ENCODE measurements at places on chromosomes 11 and 22.

GRCh38 chr22:32920032-32920628 lies 118.6 kb downstream of the TIMP3 start:
- no peak for DNase-seq

- no peak for DNase-seq
Observed at GRCh38 chr11:110490886-110491285, 61.1 kb downstream of the FDX1 start.

GRCh38 chr22:29949872-29950271 lies 66.9 kb downstream of the MTMR3 start:
- no peak for DNase-seq

DNA sequence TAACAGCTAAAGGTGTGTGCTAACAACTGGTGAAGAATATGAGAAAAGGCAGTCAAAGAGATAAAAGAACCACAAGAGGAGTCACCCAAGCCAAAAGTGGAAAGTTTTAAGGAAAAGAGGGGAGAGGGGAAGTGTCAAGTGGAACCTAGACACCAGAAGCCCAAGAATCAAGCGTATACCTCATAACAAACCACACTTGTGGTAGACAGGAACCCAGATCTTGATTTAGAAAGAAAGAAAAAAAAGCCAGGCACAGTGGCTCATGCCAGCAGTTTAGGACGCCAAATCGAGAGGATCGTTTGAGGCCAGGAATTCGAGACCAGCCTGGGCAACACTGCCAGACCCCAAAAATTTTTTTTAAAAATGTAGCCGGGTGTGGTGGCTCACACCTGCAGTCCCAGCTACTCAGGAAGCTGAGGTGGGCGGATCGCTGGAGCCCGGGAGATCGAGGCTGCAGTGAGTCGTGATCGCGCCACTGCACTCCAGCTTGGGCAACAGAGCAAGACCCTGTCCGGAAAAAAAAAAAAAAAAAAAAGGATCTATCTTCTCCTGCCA lies 877 bp downstream of the SLC25A17 start:
- DNase-seq = peak; percentile 1

GRCh38 chr22:46349238-46349637 lies 13.7 kb downstream of the TRMU start:
- no peak for DNase-seq

DNA sequence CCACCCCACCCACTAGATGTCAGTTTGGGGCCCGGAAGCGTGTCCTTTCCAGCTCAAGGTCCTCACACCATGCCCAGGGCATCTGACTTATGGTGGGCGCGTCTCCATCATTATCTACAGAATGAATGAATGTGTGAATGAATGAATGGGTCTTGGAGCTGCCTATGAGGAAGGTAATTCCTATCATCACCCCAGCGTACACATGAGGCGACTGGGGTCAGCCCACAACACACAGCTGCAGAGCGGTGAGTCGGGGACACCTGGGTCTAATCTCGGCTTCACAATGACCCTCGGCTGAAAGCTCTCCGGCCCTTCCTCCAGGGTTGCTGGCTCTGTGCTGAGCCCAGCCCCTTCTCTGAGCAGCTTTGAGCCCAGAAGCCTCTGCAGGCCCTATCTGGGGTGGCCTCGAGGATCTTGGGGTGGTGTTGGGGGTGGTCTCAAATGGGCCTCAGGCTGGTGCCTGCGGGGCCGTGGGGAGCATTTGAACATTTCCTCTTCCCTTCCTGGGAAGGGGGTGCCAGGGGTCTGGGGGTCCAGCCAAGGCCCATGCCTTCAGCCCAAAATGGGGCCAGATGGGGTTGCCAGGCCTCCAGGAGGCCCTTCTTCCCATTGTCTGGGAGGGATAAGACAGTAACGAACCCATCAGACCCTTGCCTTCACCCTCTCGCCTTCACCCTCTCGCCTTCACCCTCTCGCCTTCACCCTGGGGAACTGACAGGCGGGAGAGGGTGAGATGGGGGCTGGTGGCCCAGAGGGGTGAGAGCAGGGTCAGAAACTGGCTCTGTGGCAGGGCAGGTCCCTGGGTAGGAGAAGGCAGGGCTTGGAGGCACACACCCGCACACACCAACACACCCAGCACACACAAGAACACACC lies 82.4 kb downstream of the MYEOV start:
- DNase-seq = no peak

- DNase-seq = no peak
Observed at GRCh38 chr11:12053606-12054361, 45.4 kb upstream of the DKK3 start.

DNA sequence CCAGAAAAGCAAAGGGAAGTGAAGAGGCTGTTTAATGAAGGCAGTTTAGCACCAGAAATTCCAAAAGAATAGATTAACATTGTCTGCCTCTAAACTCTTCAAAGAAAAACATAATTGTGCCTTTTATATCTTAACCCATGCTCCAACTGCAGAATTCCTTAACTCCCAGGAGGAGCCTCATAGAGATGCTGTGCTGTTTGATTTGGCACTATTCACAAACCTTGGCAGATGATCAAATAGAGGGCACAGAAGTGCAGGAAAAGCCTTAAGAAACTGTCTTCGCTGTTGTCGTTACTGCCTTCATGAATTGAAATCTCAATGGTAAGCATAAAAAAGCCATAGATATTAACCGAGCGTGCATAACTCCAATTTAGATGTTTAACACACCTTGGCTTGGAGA lies 124.1 kb upstream of the MPPED2 start:
- DNase-seq = no peak

- DNase-seq = no peak
Observed at GRCh38 chr11:114586797-114587196, 8.8 kb downstream of the NXPE4 start.

DNA sequence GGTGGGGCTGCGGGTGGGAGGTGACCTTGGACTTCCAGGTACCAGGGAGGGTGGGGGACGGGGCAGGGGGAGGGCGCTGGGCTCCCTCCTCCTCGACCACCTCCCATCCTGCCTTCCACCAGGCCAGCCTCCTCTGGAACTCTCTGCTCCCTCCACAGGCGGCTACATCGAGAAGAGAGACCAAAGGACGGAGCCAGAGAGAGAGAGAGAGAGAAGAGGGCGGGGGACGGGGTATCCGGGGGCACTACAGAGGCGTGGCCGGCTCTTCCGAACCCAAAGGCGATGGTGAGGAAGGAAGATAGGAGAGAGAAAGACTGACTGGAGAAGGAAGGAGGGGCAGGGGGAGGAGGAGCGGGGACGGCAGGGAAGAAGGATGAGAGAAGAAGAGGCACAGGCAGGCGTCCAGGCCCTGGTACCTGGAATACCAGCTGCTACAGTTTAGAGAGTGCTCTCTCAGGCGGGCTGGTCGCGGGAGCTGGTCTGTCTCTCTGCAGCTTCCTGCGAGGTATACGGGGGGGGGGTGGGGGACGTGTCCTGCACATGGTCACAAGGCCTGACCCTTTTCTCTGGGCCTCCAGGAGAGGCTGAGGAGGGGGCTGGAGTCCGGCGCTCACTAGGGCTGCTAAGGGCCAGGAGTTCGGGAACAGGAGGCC lies 38.0 kb downstream of the IGSF9B start:
- DNase-seq = no peak

GRCh38 chr11:83819931-83820549 lies 533.9 kb upstream of the CCDC90B start:
- no peak for DNase-seq

DNA sequence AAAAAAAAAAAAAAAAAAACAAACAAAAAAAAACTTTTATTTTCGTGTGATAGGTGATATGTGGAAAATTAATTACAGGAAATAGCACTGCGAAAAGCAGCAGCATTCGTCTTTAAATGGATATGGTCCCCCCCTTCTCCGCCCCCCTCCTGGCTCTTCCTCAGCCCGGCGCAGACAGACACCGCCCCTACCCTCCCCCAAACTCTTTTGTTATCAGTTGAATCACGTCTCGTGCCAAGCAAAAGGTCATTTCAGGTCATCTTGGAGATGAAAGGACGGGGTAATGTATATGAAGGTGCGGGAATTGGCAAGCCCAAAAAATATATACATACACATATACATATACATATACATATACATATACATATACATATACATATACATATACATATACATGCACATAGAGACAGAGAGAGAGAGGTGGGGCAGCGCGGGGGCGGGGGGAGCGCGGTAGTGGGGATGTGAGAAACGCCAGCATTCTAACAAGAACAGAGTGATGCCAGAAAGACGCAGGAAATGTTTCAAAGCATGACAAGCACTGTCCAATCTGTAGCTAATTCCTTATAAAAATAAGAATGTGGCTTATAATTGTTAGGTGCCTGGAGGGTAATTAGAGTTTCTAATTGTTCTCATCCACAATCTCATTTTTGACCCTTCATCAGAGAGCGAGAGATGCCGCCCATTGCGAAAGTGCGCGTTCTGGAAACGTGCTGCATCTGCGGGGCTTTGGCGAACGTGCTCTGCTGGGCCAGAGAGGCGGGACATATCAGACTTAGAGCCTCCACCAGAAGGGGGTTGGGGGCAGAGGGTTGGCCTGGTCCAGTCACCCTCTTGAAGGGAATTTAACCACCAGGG lies 214.5 kb upstream of the UBASH3B start:
- DNase-seq = no peak

- DNase-seq = no peak
Observed at GRCh38 chr11:117930668-117931330, 1.6 kb upstream of the TMPRSS13 start.

GRCh38 chr22:44042249-44043218 lies 18.4 kb downstream of the PARVB start:
- DNase-seq = no peak

DNA sequence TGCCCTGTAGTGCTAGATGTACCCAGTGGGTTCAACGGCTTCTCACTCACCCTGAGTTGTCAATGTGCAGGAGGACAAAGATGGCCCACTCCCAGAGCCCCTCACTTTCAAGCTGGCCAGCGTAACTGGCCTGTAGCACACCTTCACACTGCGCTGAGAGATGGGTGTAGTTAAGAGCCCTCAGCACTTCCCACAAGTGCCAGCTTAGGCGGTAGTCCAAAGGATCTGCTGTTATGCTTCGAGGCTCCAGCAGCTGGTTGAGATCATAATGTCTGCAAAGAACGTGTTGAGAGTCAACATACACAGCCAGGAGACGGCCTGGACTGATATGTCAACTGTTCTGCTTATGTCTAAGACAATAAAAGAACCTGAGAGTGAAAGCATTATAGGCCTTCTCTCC lies 14.7 kb upstream of the CHRNA10 start:
- DNase-seq = no peak

DNA sequence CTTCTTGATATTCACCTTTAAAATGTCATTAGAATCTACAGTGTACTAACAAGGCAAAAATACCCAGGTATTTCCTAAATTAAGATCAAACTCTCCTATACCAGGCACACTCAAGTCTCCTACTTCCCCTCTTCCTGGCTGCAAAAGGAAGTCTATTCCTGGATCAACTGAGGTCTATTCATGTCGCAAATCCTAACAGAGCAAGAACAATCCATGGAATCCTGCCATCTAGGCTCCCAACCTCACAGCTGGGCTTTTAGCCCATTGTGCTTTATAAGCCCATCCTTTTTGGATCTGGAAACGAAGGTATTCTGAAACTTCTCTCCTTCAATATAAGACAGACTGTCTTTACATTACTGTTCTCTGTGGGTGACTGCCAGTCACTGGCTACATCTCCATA lies 161.8 kb downstream of the SOX6 start:
- no peak for DNase-seq

- no peak for DNase-seq
Observed at GRCh38 chr11:20912065-20912821, 242.9 kb downstream of the NELL1 start.

DNA sequence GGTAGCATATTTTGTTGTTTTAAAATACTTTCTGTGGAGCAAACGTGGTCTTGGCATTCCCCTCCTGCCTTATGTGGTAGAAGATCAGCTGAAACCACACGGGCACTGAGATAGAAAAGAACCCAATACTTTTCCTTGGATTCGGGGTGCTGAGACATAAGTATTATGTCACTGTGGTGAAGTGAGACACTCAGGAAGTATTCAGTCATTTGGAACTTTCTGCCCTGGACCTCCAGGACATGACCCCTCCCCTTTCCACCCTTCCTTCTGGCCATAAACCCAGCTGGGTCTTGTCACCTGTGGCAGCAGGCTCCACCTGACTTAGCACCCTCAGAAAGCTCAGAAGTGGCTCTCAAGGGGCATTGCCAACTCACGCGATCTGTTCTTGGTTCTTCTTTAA lies 123.4 kb downstream of the SWAP70 start:
- no peak for DNase-seq

DNA sequence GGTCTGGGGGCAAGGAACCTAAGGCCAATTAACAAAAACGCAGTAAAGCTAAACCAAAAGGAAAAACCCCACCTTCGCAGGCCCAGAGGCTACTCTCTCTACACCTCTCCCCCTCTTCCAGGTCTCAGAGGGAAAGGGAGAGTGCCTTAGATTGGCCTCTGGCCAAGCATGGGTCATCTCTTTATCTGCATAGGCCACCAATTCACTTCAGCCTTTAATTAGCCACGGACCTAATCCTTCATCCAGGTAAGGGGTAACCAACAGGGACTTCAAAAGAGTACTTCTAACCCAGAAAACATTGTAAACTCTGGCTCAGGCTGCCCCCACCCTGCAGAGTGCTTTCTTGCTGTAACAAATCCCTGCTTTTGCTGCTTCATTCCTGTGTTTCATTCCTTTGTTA lies 9.4 kb downstream of the VSTM5 start:
- DNase-seq = no peak

DNA sequence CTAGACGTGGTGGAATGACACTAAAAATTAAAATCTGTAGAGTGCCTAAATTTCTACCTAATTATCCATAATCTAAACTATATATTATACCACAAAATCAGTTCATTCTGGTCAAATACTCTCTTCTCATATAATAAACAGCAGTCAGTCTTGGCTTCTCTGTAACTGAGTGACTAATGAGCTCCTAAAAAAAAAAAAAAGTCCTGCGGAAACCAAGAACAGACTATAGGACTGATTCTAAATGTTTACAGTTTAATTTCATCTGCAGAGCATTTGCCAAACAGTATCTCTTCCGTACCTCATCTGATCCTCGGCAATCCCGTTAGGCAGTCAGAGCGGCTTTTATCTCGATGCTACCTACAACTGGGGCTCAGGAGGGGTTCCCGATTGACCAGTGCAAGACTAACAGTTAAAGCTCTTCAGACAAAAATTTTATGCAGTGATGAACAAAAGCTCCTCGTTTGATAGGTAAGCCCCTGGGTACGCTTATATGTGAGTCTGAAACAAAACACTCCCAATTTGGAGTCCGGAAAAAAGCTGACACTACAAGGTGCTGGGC lies 686 bp downstream of the KIF18A start:
- no peak for DNase-seq

GRCh38 chr22:37726241-37726887 lies 29.5 kb downstream of the TRIOBP start:
- DNase-seq = no peak

DNA sequence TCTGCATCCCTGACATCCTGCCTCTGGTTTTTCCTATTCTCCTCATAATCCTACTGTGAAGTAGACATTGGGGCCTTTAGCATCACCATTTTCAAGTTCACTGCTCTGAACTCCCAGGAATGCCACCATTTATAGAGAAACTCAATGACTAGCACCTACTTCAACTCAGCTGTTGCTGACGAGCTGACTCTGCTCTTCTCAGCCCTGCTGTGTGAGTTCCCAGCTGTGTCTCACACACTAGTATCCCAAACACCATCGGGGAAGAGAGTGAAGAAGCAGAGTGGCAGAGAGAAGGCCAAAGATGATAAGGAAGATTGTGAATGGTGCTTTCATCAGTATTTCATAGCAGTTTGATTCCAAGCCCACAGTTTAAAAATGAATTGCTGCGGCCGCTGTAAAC lies 71.9 kb downstream of the PLEKHA7 start:
- no peak for DNase-seq
